Right renal cortex interstitium (tissue), 3 donors: ENCODE measurements at places on chromosomes 16 and 17. TPM values are rescaled to one million over a fixed set of nuclear protein-coding genes. Genes with fewer than 3 reads are reported as not detected.

- DNase-seq: no peak
These were observed 54.8 kb downstream of the NDEL1 start for GRCh38 chr17:8490256-8491023.

GRCh38 chr16:88329726-88330700 is 52.7 kb upstream of the ZNF469 start:
- DNase-seq: no peak

DNA sequence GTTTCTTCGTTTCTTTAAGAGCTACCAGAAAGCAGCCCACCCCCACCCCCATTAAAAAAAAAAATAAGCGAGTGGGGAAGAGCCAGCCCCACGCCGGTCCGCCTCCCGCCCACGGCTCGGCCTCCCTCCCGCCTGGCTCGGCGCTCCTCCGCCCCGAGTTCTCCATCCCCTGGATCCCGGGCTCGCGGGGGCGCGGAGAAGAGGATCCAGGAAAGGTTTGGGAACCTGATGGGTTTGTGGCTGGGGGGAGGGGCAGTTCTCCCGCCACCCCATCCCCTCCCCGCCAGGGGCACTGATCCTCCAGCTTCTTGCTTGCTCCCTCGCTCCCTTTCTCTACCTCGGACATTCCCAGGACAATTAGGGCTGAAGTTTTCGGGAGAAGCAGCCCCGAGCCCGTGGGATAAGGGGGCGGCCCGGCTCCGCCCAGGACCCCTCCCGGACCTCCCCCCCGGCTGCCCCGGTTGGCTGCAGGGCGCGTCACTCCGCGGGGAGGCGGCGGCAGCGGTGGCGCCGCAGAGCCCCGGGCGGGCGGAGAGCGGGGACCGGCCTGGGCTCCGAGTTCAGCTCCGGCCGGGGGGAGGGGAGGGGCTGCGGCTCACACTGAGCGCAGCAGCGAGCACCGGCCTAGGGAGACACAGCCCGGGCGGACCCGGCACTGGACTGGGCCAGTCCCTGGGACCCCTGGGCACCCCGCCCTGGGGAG is 1.0 kb upstream of the SALL1 start:
- DNase-seq: peak; percentile 84

DNA sequence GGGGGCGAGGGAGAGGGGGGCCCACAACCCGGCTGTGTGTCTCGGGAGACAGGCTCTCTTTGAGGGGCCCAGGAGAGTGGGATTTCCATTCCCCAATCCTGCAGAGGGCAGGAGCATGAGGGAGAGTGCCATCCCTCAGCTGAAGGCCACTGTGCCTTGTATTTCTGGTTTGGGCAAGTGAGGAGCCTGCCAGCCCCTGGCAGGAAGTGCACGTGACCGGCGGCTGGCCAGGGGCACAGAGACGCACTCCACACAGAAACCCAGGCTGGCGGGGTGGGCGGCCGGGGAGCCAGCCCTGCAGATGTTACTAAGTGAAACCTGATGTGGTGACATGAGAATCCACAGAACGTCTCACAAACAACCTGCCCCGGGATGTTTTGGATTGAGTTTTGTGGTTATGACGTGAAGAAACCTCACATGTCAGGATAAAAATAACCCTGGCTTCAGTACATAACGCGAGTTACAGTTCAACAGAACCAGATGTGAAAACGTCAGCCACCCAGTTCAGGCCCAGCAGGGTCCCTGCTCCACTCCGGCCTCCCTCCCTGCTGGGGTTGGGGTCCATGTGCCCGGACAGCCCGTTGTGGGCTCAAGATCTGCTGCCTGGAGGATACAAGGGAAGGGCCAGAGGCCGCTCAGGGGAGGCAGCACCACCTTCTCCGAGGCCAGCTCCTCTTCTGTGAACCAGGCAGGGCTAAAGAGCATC is 51.7 kb upstream of the MTSS2 start:
- DNase-seq: no peak

GRCh38 chr17:8153031-8153451 is 837 bp upstream of the PER1 start:
- DNase-seq: no peak

GRCh38 chr17:37301288-37301687 is 74.5 kb upstream of the C17orf78 start:
- DNase-seq: no peak

GRCh38 chr16:86213437-86214205 is 296.7 kb upstream of the FOXF1 start:
- DNase-seq: no peak

DNA sequence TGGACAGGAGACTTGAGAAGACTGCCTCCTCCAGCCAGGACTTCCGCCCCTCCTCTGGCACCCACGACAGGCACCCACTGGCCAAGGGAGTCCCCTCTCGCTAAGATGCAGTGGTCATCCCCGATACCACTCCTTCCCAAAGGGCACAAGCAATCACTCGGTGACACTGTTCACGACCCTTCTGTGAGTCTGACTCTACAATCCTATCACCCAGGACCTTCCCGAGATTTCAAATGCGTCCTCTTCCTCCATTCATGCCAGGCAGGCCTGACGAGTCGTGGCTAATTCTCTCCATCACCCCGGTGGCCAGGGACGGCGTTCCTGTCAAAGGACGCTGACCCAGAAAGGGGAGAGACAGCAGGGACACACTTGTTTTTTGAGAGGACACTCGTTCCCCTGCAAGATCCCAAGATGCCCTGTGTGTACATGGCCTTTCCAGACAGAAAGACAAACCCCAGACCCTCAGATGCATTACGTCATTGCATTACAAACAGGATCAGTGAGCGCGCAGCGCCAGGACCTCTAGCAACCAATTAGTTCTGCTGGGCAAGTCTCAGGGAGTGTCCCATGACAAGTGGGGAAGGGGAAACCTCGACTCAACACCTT is 12.2 kb downstream of the FBXO31 start:
- no peak for DNase-seq

- no peak for DNase-seq
These were observed 6.5 kb downstream of the ZNF205 start for GRCh38 chr16:3118846-3119245.

DNA sequence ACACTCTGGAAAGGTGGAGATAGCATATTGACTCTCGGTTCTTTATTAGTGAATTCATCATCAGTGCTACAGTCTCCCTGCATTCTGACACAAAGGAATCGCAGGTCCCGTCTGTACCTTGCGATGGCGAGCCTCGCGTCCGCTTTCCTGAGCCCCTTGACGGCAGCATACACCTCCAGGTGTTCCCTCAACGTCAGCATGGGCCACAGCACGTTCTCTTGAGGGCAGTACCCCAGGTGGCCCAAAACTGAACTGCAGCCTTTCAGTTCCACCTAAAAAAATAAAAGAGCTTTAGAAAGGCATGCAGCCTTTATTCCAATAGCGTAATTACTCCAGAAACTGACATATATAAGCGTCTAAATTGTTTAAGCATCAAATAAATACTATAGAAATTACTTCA is 24.2 kb upstream of the ABCA9 start:
- no peak for DNase-seq

GRCh38 chr16:65480281-65481091 is 358.6 kb upstream of the CDH11 start:
- no peak for DNase-seq

GRCh38 chr17:55737976-55738501 is 12.8 kb upstream of the PCTP start:
- DNase-seq: no peak

- DNase-seq: no peak
These were observed 215.7 kb upstream of the CIBAR2 start for GRCh38 chr16:85327731-85328675.

GRCh38 chr17:38452719-38453118 is 24.5 kb downstream of the ARHGAP23 start:
- no peak for DNase-seq

DNA sequence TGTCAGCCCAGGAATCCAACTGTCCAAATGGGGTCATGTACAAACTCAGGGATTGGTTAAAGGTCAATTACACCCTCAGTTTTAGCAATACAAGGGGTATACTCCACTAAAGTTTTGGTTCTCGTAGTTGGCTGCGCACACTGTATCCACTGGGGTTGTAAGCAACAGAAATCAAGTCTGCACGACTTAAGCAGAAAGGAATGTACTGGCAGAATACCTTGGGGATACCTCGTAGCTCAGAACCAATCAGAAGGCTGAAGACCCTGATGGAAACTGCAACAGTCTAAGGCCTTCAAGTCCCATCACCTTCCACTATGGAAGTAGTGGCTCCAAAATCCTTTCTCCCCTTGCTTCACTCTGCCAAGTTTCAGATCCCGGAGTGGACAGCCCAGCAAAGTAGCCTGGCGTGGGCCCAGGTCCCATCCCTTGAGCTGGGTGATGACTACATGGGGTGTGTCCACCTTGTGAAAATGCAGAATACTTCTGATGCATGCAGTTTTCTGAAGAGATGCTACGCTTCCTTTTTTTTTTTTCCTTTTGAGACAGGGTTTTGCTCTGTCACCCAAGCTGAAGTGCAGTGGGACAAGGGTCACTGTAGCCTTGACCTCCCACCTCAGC is 21.1 kb upstream of the RPH3AL start:
- no peak for DNase-seq

DNA sequence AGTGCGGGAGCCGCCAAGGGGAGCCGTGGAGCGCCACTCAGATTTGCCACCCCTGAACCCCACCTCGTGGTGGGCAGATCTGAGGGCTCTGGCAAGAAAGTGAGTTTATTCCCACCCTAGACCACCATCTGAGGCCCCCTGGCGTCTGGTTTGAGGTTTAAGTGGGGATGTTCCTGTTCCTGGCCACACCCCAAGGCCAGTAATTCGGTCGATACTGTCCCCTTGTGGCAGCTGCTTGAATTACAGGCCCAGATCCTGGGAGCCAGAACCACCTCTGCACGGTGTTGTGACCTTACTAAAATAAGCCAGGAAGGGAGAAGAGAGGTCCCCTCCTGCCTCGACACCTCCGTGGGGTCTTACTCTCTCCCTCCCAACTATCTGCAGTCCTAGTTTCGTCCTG is 3.3 kb upstream of the LAT start:
- DNase-seq: no peak

GRCh38 chr17:75228305-75228704 is 22.8 kb downstream of the NUP85 start:
- DNase-seq: no peak

The ZNF785 gene
- 17.9 TPM for polyA plus RNA-seq

The TRPV3 gene
- polyA plus RNA-seq: 0.97 TPM

The CMTM4 gene
- 69.4 TPM for polyA plus RNA-seq

The OTOP2 gene
- polyA plus RNA-seq: not detected

The FMNL1 gene
- 5.7 TPM for polyA plus RNA-seq

The PSMD11 gene
- polyA plus RNA-seq: 97.4 TPM

The ENO3 gene
- 16.0 TPM for polyA plus RNA-seq

The ATP2A3 gene
- 2.9 TPM for polyA plus RNA-seq

The BICDL2 gene
- 1.5 TPM for polyA plus RNA-seq

The RPL38 gene
- 1,204 TPM for polyA plus RNA-seq

The BPTF gene
- 105 TPM for polyA plus RNA-seq

The CDH5 gene
- 63.3 TPM for polyA plus RNA-seq

The MPV17L gene
- polyA plus RNA-seq: 8.8 TPM

The TCAP gene
- 1.1 TPM for polyA plus RNA-seq

The TPSD1 gene
- polyA plus RNA-seq: not detected

The PRSS22 gene
- polyA plus RNA-seq: 7.0 TPM
